ENCODE measurements at places on chromosomes 4 and X. TPM values are rescaled to one million over a fixed set of nuclear protein-coding genes. Genes with fewer than 3 reads are reported as not detected.

The ATP2B3 gene
- total RNA-seq, result 0.33 TPM

The LAGE3 gene
- 21.7 TPM for total RNA-seq

The RPL9 gene
- total RNA-seq, result 6,543 TPM

The FANCB gene
- 1.3 TPM for total RNA-seq

DNA sequence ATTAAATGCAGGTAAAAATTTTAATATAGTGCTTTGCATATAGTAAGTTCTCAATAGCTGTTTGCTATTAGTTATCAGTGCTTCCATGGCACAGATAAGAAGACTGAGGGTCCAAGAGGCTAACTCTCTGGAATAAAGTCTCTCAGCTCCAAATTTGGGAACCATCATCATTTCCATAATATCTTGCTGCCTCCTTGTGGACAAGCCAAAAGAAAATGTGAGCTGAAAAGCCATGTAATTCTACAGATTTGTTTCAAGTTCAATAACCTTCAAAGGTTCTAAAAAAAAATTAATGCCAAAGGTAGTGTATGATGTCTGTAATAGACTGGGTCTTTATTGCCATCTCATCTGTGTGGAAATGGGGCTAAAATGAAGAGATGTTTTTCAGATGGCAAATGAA lies 136.9 kb upstream of the VCX start:
- DNase-seq, result no peak
- no peaks in the 10 kb centered on the region for H3K36me3 ChIP-seq
- no peak overlapping the region for H3K4me3 ChIP-seq
- H3K27me3 ChIP-seq, result no peaks in the 10 kb centered on the region
- no peaks in the 10 kb centered on the region for H3K4me1 ChIP-seq
- no peak overlapping the region for H3K27ac ChIP-seq

DNA sequence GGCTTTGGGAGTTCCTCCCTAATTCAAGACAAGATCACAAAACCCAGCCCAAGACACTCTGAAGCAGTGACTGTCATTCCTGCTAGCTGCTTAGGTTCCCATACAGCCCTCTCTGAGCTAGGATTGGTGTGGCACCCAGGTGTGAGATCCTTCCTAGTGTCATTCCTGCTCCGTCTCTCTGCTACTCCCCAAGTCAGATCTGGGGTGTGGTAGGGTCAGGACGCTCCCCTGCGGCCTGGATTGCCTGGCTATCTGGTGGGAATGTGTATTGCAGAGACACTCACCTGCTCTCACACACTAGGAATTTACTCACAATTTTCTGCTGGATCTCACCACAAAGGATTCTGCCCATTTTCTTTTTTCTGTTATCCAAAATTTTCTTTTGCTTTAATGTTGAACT lies 560.8 kb upstream of the ATOH1 start:
- no peak for DNase-seq
- no peaks in the 10 kb centered on the region for H3K36me3 ChIP-seq
- no peaks in the 10 kb centered on the region for H3K4me1 ChIP-seq
- H3K27ac ChIP-seq, result no peak overlapping the region
- no peak overlapping the region for H3K4me3 ChIP-seq

- peak overlapping the region; percentile 73 for H3K4me3 ChIP-seq
- peaks cover 10% of the 10 kb centered on the region for H3K4me1 ChIP-seq
- no peak for DNase-seq
- H3K27me3 ChIP-seq, result peaks cover 22% of the 10 kb centered on the region
- H3K27ac ChIP-seq, result peak overlapping the region; percentile 74
Observed at GRCh38 chr4:127622621-127622920, 10.2 kb upstream of the INTU start.

- no peaks in the 10 kb centered on the region for H3K4me1 ChIP-seq
- no peak overlapping the region for H3K4me3 ChIP-seq
- no peak for DNase-seq
- peaks cover 1% of the 10 kb centered on the region for H3K27me3 ChIP-seq
Observed at GRCh38 chrX:149512225-149512885, 7.2 kb upstream of the IDS start.

DNA sequence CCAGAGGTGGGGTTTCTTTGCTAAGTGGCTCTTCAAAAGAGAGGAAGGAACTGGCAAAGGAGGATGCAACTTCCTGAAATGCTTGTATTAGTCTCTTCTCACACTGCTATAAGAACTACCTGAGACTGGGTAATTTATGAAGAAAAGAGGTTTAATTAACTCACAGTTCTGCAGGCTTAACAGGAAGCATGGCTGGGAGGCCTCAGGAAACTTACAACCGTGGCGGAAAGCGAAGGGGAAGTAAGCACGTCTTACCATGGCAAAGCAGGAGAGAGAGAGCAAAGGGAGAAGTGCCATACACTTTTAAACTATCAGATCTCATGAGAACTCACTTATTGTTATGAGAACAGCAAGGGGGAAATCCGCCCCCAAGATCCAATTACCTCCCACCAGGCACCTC lies 505.7 kb downstream of the ZNF674 start:
- DNase-seq, result no peak
- H3K36me3 ChIP-seq, result no peaks in the 10 kb centered on the region

- H3K27me3 ChIP-seq, result no peaks in the 10 kb centered on the region
- H3K36me3 ChIP-seq, result no peaks in the 10 kb centered on the region
- no peak for DNase-seq
Observed at GRCh38 chr4:66625480-66625879, 919.8 kb downstream of the CENPC start.

DNA sequence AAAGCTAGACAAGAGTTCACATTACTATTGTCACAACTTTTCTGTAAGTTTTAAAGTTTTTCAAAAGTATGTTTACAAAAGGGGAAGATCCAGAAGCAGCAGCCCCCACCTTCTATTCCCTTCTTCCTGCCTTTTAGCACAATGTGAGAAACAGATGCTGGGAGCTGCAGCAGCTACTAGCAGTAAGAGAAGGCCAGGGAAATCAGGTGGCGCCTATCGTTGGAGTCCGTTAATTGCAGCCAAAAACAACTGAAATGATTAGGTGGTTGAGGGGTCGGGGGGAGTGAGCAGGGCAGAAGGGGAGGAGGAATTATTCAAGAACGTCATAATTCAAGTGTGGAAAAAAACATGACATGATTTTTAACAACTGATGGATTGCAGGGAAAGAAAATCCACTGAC lies 27.4 kb downstream of the FRYL start:
- H3K4me1 ChIP-seq, result peaks cover 47% of the 10 kb centered on the region
- H3K27ac ChIP-seq, result no peak overlapping the region
- no peaks in the 10 kb centered on the region for H3K27me3 ChIP-seq
- no peaks in the 10 kb centered on the region for H3K36me3 ChIP-seq

- no peaks in the 10 kb centered on the region for H3K27me3 ChIP-seq
- H3K27ac ChIP-seq, result no peak overlapping the region
- no peak for DNase-seq
- H3K4me3 ChIP-seq, result no peak overlapping the region
- H3K4me1 ChIP-seq, result peaks cover 7% of the 10 kb centered on the region
Observed at GRCh38 chr4:74105656-74106280, 6.8 kb upstream of the CXCL2 start.

DNA sequence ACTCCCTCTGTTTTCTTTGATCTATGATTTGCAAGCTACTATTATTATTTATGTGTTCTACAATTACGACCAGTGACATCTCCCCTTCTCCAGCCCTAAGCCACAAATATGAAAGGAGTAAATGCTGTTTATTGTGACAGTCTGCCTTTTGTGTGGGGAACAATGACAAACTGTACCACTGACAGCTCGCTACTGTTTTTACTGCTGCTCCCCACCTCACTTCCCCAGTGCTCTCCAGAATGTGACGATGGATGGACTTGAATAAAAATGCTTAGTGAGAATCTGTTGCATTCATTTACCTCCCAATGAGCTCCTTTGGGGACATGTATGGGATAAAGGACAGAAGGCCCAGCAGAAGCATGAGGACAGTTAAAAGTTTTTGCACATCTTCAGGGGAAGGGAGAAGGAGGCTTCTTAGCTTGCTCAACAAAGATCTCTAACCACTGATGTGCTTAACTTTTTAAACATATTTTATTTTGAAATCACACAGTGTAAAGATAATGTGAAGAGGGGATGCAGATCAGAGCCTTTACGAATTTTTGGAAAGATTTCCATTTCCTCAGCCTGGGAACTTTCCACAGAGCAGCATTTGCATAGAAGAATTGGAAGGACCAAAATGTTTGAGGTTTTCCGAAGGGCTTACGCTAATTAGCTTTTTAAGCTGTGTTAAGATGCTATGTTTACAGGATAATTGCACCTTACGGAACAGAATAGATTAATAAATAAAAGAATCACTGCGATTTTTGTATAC lies 485.1 kb upstream of the TENM3 start:
- no peaks in the 10 kb centered on the region for H3K4me1 ChIP-seq
- no peaks in the 10 kb centered on the region for H3K27me3 ChIP-seq
- DNase-seq, result no peak
- H3K4me3 ChIP-seq, result no peak overlapping the region
- no peaks in the 10 kb centered on the region for H3K36me3 ChIP-seq

DNA sequence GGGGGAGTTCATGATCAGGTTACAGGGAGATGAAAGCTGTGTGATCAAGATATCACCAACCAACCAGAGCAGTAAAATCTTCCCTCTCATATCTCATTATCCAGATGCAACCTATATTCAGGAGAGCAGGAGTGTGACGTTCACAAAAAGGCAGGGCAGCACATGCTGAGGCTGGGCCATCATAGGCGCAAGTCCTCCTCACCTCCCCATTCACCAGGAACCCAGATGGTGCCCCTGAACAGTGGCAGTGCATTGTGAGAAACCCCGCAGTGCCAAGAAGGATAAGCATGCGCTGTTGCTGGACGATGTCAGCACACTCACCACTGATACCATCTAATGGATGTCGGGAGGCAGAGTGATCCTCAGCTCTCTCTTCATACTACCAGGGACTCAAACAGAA lies 170.9 kb downstream of the COL25A1 start:
- no peaks in the 10 kb centered on the region for H3K4me1 ChIP-seq
- no peak for DNase-seq
- no peaks in the 10 kb centered on the region for H3K36me3 ChIP-seq
- no peak overlapping the region for H3K4me3 ChIP-seq

GRCh38 chr4:181860157-181860556 lies 383.0 kb upstream of the TENM3 start:
- no peaks in the 10 kb centered on the region for H3K36me3 ChIP-seq
- no peak for DNase-seq
- no peaks in the 10 kb centered on the region for H3K4me1 ChIP-seq
- no peaks in the 10 kb centered on the region for H3K27me3 ChIP-seq

DNA sequence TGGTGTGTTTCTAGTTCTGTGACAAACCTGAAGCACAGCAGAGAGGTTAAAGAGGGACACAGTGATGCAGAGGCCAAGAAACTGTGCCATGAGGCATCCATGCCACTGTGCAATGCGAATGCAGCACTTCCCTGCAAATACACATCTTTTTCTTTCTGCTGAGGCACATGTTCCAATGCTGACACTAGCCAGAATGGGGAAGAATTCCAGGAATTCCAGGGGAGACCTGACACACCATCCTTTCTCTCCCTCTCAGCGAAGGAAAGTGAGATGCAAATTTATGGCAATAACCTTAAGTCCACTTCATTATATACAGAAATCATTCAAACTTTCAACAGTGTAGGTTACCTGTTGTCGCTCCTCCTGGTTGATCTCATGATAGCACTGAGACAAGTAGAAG lies 204.8 kb downstream of the LDB2 start:
- peak overlapping the region; percentile 63 for H3K27ac ChIP-seq
- H3K4me1 ChIP-seq, result peaks cover 19% of the 10 kb centered on the region
- no peaks in the 10 kb centered on the region for H3K27me3 ChIP-seq
- DNase-seq, result no peak
- H3K4me3 ChIP-seq, result no peak overlapping the region

GRCh38 chrX:68487924-68488323 lies 10.9 kb upstream of the YIPF6 start:
- no peaks in the 10 kb centered on the region for H3K4me1 ChIP-seq
- no peaks in the 10 kb centered on the region for H3K27me3 ChIP-seq
- H3K27ac ChIP-seq, result no peak overlapping the region
- no peak for DNase-seq

- no peaks in the 10 kb centered on the region for H3K27me3 ChIP-seq
- no peaks in the 10 kb centered on the region for H3K36me3 ChIP-seq
- H3K27ac ChIP-seq, result no peak overlapping the region
- no peaks in the 10 kb centered on the region for H3K4me1 ChIP-seq
- no peak overlapping the region for H3K4me3 ChIP-seq
- DNase-seq, result no peak
Observed at GRCh38 chr4:114036426-114036825, 57.0 kb upstream of the ARSJ start.

GRCh38 chr4:33386764-33387163 lies 2666.6 kb downstream of the PCDH7 start:
- H3K4me1 ChIP-seq, result no peaks in the 10 kb centered on the region
- no peak overlapping the region for H3K27ac ChIP-seq
- H3K36me3 ChIP-seq, result no peaks in the 10 kb centered on the region
- H3K27me3 ChIP-seq, result no peaks in the 10 kb centered on the region

DNA sequence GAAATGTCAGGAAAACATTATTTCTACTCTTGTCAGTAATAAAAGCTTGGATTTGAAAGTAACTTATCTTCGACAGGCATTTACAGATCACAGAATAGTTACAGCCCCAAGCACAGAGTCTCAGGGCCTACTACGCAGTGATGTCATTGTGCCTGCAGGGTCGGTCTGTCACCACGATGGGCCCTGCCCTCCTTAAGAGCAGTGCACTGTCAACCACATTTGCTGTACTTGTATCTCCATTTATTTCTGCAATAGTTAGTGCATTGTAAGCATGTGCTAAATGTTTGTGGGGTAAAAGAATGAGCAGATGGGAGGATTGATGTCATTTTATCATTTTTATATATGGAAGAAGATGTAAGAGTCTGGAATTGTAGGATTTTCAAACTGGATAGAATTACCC lies 13.6 kb upstream of the CCKAR start:
- no peak for DNase-seq
- H3K4me3 ChIP-seq, result no peak overlapping the region
- no peaks in the 10 kb centered on the region for H3K27me3 ChIP-seq
- H3K27ac ChIP-seq, result no peak overlapping the region

GRCh38 chr4:165210566-165210965 lies 3.2 kb downstream of the KLHL2 start:
- no peaks in the 10 kb centered on the region for H3K27me3 ChIP-seq
- peaks cover 45% of the 10 kb centered on the region for H3K4me1 ChIP-seq
- no peaks in the 10 kb centered on the region for H3K36me3 ChIP-seq

GRCh38 chr4:159101988-159102621 lies 774 bp upstream of the RAPGEF2 start:
- peak overlapping the region; percentile 98 for H3K27ac ChIP-seq
- H3K36me3 ChIP-seq, result no peaks in the 10 kb centered on the region
- H3K4me3 ChIP-seq, result peak overlapping the region; percentile 99

- no peak overlapping the region for H3K4me3 ChIP-seq
- no peaks in the 10 kb centered on the region for H3K27me3 ChIP-seq
- no peaks in the 10 kb centered on the region for H3K36me3 ChIP-seq
- DNase-seq, result no peak
- peaks cover 7% of the 10 kb centered on the region for H3K4me1 ChIP-seq
Observed at GRCh38 chr4:53055274-53055673, 193.2 kb downstream of the RASL11B start.

Measured in esophagus muscularis mucosa (tissue), 4 donors.